Stimulated activated CD4-positive, alpha-beta T cell treated with anti-CD3 and anti-CD28 coated beads, Interleukin-1b, Interleukin-23, amount 100 ng/mL, for 1 hour (primary cell): ENCODE measurements at places on chromosomes 16 and 17.

GRCh38 chr16:1745900-1746692 lies 25.2 kb downstream of the NME3 start:
- no peak for DNase-seq

DNA sequence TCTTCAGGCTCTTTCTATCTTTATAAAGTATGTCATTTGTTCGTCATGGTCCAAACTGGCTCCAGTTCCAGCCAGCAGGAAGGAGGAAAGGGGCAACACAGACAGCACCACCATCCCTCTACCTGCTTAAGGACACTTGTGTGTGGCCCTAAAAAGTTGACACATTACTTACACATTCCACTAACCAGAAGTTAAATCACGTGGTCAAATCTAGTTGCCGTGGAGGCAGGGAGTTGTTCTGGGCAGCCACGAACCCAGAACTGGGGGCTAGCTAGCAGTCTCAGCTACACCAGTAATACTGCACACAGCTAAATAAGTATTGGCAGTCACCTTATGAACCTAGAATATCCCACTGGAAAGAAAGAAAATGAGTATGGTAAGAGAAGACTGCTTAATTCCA lies 104.2 kb downstream of the SNX11 start:
- no peak for DNase-seq

GRCh38 chr17:9472541-9472940 lies 103.1 kb downstream of the STX8 start:
- DNase-seq: no peak

GRCh38 chr17:79444198-79444597 lies 166.7 kb downstream of the RBFOX3 start:
- DNase-seq: no peak

- no peak for DNase-seq
Measured at GRCh38 chr16:6682142-6682811, 650.4 kb upstream of the RBFOX1 start.

- no peak for DNase-seq
Measured at GRCh38 chr16:75620326-75621169, 2.5 kb downstream of the ADAT1 start.

- no peak for DNase-seq
Measured at GRCh38 chr17:45221081-45222013, at the start of gene FMNL1. TSS of gene FMNL1 (plus strand) at chr17:45221885. CDS start at chr17:45222125, 240 bp downstream.

- DNase-seq: no peak
Measured at GRCh38 chr16:87317750-87318644, 805 bp upstream of the C16orf95 start.

GRCh38 chr17:34782271-34782670 lies 179.0 kb downstream of the CCT6B start:
- no peak for DNase-seq

GRCh38 chr16:4474192-4474961 lies at the start of gene NMRAL1:
TSS of gene NMRAL1 (minus strand) at chr16:4474625. CDS start at chr16:4474132, 493 bp downstream.
- peak; percentile 46 for DNase-seq

DNA sequence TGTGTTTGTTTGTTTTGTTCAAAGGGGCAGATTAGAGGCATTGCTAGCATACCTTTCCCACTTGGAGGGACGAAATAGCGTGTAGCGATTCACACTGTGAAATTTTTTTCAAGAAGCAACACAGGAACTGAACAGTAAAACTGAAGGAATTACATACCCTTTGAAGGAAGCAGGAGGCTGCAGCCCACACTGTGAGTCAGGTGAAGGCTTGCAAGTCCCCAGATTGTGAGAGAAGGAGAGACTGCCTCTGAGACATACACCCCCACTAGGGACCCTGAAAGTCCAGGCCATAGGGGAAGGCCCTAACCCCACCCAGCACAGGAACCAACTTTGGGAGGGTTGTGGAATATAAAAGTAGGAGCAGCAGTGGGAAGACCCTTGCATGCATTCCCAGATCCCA lies 69.6 kb upstream of the HS3ST3A1 start:
- no peak for DNase-seq

DNA sequence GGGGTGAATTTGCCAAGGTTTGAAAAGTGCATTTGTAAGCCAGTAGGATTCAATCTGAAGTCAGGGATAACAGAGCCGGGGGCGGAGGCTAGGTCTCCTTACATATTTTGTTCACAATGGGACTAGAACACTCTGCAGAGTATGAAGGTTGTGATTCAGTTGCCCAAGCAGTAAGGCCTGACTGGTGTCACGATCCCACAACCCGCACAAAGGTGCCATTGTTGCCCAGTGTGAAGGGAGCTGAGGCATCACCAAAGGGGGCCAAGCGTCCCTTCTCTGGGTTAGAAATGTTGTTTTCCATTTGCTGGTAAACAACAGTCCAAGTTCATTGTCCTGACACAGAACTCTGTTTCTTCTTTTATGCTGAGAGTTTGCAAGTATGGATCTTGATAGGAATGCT lies 471.8 kb downstream of the MAF start:
- DNase-seq: no peak

- no peak for DNase-seq
Measured at GRCh38 chr16:23081675-23082119, 67.6 kb downstream of the USP31 start.

DNA sequence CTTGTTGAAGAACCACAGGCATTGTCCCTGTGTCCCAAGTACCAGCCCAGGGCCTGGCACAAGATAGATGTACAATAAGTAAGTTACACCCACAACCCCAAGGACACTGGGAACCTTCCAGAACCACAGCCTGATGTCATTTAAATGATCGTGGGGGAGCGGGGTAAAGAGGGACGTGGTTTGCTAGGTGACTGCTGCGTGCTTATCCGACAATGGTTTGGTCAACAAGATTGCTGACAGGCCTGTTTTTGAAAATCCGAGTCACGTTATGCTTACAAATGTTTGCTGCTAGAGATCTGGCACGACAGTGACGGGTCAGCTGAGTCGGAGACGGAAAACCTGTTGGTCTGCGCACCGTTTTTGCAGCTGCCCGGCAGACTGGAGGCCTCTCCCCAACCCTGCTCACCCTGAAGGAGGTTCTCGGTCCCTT lies 22.8 kb downstream of the COTL1 start:
- no peak for DNase-seq

- DNase-seq: no peak
Measured at GRCh38 chr16:2467528-2468232, 3.4 kb upstream of the NTN3 start.

- DNase-seq: no peak
Measured at GRCh38 chr16:78926723-78927210, 673.8 kb downstream of the MAF start.

- no peak for DNase-seq
Measured at GRCh38 chr17:7083592-7083991, 3.5 kb upstream of the CLEC10A start.

DNA sequence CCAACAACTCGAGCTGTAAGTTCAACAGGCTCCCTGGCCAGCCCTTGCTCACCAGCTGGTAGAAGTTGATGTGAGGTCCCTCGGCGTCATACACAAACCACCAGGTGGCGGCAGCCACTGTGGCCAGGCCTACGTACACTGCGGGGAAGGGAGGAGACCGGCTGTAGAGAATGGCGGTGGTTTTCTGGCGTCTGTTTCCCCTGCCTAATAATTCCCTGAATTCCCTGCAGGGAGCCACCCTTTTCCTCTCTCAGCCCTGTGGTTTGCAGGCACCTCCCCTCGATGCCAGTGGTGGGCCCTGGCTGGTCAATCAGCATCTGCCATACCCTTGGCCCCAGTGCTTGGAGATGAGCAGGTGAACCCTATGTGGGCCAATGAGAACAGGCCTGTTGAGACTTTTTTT lies 18.9 kb upstream of the P2RX1 start:
- DNase-seq: no peak

DNA sequence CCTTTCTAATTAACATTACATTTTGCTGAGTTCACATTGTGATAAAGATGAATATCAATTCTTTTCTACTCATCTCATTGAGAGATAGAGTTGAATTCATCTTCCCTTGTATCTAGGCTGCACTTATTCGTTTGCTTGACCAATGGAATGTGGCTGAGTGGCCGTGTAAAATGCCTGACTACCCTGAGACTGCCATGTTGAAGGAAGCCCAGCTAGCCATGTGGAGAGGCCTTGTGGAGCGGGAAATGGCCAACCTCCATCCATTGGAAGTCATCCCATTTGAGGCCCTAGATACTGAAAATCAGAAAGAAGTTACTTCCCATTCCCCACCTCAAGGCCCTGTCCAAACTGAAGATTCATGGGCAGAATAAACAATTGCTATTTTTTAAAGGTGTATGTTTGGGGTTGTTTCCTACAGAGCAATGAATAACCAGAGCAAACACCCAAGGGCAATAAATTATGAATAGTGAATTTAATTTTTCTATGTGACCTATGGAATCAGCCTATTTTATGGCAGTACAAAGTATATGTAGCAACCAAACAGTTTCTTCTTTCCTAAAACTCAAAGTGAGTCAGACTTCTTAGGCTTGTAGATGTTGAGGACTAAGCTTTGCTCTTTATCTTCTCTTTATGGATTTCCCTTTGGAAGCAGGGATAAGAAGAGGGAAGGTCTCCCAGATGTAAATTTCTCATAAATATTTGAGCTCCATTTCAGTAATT lies 545.1 kb downstream of the MAF start:
- no peak for DNase-seq

DNA sequence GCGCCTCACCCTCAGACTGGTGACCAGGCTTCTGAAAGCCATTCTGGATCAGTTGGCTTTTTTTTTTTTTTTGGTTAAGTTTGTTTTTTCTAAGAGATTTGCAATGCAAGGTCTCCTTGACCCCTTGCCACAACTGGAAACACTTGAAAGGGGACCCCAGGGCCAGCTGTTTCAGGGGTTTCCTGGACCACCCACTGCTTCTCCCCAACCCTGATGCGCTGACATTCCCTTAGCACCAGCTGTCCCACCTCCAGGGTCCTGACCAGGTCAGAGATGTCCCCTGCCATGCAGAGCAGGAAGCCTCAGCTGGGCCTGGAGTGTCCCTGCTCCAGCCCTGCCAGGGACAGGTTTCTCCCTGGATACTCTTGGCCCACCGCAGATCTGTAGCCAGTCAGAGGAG lies 8.1 kb upstream of the MRPL58 start:
- DNase-seq: no peak

DNA sequence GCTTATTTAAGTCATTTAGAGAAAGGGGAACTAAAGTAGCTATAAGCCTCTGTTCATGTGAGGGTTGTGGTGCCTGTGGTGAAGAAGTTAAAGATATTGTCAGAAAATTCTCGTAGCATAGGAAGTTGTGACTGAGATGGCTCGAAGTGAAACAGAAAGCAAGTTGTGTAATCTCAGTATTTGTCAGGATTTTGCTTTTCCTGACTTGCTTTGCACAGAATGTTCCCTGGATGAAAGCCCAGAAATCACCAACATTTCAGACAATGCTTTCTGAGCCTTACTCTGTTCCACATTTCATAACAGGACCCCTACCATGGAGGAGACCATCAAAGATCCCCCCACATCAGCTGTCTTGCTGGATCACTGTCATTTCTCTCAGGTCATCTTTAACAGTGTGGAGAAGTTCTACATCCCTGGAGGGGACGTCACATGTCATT lies 10.6 kb downstream of the CALCOCO2 start:
- no peak for DNase-seq

DNA sequence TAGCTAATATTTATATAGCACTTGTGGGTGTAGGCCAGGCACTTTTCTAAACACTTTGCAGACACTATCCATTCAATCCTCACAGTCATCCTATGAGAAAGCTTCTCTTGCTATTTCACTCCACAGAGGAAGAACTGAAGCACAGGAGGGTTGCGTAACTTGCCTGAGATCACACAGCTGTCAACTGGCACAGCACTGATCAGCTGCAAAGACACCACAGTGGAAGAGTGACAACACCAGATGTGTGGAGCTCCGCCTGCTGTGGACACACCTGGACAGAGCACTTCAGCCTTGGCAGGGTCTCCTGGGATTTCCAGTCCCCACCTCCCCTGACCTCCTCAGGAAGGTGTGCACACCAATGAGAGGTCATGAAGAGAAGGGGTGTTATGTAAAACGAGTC lies 13.3 kb upstream of the CNEP1R1 start:
- no peak for DNase-seq

GRCh38 chr17:37084372-37084771 lies 135.6 kb downstream of the AATF start:
- DNase-seq: no peak

GRCh38 chr17:11349106-11349505 lies 108.1 kb downstream of the SHISA6 start:
- no peak for DNase-seq

GRCh38 chr17:13476720-13477119 lies 125.0 kb downstream of the HS3ST3A1 start:
- no peak for DNase-seq

GRCh38 chr17:12992676-12993075 lies 25.2 kb downstream of the ELAC2 start:
- no peak for DNase-seq

GRCh38 chr17:27321372-27321771 lies 27.5 kb downstream of the WSB1 start:
- no peak for DNase-seq

- DNase-seq: no peak
Measured at GRCh38 chr16:86410081-86410480, 100.2 kb upstream of the FOXF1 start.

DNA sequence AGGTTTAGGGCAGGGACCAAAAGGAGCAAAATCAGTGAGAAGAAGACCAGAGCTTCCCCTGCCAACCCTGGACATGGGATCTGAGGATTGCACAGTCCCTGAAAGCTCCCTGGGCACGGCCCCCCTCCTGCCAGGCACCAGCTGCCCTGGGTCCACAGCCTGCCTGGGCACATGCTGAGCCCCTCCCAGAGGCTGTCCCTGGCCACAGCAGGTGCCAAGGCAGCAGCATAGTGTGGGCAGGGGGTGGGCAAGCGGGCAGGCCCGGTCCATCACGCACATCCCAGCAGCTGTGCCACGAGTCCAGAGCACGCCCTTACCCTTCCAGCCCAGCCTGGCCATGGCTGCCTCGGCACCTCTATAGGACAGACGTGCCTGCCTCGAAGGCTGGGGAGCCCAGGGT lies 12.7 kb downstream of the SCN4A start:
- DNase-seq: no peak

- DNase-seq: no peak
Measured at GRCh38 chr17:71084219-71084618, 914.9 kb downstream of the KCNJ2 start.

GRCh38 chr16:30884760-30885159 lies 9.1 kb downstream of the BCL7C start:
- no peak for DNase-seq

DNA sequence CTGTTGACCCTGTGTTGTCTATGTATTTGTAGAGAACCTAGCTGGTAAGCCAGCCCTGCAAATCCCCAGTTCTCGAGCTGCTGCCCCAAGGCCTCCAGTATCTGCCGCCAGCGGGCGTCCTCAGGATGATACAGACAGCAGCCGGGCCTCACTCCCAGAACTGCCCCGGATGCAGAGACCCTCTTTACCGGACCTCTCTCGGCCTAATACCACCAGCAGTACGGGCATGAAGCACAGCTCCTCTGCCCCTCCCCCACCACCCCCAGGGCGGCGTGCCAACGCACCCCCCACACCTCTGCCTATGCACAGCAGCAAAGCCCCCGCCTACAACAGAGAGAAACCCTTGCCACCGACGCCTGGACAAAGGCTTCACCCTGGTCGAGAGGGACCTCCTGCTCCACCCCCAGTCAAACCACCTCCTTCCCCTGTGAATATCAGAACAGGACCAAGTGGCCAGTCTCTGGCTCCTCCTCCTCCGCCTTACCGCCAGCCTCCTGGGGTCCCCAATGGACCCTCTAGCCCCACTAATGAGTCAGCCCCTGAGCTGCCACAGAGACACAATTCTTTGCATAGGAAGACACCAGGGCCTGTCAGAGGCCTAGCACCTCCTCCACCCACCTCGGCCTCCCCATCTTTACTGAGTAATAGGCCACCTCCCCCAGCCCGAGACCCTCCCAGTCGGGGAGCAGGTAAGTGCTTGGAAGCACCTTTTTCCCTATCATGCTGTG lies 23.1 kb upstream of the CDC6 start:
- DNase-seq: no peak

- DNase-seq: no peak
Measured at GRCh38 chr16:56700195-56700594, 17.9 kb downstream of the MT1X start.
